HS-27A (cell line): ENCODE measurements at places on chromosomes 1 and 21.

GRCh38 chr1:165162671-165163241 lies 193.8 kb downstream of the LMX1A start:
- DNase-seq, result no peak

DNA sequence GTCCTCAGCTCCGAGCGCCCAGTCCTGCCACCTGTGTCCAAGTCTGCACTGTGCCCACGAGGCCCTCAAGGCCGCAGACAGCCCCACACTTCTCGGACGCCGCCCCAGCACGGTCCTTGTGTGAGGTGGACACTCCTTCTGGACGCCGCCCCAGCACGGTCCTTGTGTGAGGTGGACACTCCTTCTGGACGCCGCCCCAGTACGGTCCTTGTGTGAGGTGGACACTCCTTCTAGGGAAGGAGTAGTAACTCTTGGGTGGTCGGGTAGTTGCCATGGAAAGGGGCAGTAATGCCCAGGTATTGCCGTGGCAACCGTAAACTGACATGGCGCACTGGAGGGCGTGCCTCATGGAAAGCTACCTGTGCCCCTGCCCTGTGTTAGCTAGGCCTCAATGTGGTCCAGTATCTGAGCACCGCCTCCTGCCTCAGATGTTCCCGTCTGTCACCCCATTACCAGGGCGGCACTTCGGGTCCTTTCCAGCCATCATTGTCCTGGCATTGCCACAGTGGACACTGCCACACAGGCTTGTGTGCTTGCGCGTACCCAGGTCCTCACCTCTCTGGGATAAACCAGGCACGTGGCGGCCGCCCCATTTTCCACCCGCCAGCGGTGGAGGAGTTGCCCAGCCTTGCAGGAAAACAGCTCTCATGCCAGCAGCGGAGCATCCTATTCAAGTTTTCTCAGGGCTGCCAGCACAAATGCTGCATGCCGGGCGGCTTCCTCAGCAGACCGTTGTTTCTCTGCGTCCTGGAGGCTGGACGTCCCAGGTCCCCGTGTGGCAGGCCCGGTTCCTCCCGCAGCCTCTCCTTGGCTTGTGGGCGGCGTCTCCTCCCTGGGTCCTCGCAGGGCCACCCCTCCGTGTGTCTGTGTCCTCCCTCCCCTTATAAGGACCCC lies 40.8 kb upstream of the POFUT2 start:
- DNase-seq, result no peak

GRCh38 chr1:230008721-230009120 lies 58.3 kb upstream of the GALNT2 start:
- DNase-seq, result no peak

GRCh38 chr21:44712203-44713028 lies 1.0 kb upstream of the TSPEAR start:
- DNase-seq, result no peak

DNA sequence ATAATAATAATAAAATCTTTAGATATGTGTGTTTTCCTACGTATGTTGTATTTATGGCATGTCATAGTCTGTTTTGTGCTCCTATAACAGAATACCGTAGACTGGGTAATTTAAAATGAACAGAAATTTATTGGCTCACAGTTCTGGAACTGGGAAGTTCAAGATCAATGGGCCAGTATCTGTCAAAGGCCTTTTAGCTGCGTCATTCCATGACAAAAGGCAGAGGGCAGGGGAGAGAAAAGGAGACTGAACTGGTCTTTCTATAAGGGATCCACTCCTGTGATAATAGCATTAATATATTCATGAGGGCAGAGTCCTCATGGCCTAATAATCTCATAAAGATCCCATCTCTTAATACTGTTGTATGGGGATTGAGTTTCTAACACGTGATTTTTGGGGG lies 7.1 kb upstream of the SFT2D2 start:
- no peak for DNase-seq

DNA sequence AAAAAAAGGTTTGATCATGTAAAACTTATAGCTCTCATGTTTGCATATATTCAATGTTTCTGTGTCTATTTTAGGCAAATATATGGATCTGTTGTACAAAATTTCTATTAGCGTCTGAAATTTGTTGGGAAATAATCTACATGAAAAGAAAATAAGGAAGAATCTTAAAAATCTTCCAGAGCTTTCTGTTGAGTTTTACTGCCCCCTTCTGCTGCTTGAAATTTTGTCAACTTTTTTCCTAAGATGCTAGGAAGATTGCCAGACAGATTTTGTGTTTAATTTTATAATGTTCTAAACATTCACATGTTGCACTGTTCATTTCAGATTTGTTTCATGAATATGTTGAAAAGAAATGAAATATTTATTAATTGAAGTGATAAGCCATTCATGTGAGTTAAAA lies 2.5 kb upstream of the PTGS2 start:
- DNase-seq, result no peak

GRCh38 chr1:67843331-67843730 lies 10.1 kb upstream of the GNG12 start:
- peak; percentile 49 for DNase-seq

- no peak for DNase-seq
These were observed 163.0 kb downstream of the ADGRL4 start for GRCh38 chr1:78843546-78843945.

- no peak for DNase-seq
These were observed 202.0 kb downstream of the AJAP1 start for GRCh38 chr1:4856396-4856795.

DNA sequence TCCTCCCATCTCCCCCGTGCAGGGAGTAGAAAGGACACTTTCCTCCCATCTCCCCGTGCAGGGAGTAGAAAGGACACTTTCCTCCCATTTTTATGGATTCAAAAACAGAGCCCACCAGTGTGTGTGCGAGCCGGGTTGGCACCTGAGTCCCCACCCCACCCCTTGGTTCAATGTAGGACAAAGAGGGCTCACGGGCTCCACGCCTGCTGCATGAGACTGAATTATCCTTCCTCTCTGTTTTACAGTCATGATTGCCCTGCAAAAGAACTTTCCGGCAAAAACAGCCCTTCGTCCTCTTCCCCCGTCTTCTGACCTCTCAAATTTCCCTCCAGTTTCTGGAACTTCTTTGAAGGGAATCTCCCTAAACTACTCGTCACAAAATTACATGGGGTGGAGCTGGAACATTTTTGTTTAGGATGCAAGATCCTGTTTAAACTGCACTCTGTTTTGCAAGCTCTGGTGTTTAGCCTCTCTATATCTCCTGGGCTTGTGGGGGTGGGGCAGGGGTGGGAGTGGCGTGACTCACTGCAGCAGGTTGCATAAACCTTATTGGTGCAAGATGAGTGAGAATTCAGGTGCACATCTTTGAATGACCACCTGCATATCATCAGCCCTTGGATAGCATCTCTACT lies 99.8 kb downstream of the PSMG1 start:
- DNase-seq, result no peak

DNA sequence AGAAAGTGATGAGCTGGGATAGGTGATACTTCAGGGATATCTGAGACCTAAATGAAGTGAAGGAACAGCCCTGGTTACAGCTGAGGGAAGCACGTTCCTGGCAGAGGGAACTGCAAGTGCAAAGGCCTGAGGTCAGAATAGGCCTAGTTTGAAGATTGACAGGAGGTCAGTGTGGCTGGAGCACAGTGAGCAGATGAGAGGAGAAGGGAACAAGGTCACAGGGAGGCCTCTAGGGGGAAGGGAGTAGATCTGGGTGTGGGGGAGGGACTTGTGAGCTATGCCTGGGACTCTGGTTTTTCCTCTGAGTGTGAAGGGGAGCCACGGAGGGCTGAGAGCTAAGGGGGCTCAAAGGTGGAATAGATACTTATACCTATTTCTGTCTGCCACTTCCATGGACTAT lies 736.4 kb downstream of the MATN1 start:
- no peak for DNase-seq

DNA sequence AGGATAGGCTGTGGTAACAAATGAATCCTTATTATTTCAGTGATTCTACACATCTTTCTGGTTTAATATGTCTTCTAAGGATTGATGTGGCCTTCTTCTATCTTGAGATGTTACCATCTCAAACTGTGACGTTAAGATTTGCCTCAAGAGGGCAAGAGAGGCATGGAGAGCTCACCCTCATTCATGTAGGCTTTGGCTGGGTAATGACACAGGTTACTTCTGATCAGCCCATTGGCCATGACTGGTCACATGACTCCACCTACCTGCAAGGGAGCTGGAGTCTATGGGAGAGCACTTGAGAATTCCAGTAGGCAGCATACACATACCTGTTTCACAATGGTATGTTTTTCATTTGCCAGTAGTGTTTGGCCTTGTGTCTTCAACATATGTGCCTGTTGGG lies 30.0 kb downstream of the CACHD1 start:
- DNase-seq, result no peak

DNA sequence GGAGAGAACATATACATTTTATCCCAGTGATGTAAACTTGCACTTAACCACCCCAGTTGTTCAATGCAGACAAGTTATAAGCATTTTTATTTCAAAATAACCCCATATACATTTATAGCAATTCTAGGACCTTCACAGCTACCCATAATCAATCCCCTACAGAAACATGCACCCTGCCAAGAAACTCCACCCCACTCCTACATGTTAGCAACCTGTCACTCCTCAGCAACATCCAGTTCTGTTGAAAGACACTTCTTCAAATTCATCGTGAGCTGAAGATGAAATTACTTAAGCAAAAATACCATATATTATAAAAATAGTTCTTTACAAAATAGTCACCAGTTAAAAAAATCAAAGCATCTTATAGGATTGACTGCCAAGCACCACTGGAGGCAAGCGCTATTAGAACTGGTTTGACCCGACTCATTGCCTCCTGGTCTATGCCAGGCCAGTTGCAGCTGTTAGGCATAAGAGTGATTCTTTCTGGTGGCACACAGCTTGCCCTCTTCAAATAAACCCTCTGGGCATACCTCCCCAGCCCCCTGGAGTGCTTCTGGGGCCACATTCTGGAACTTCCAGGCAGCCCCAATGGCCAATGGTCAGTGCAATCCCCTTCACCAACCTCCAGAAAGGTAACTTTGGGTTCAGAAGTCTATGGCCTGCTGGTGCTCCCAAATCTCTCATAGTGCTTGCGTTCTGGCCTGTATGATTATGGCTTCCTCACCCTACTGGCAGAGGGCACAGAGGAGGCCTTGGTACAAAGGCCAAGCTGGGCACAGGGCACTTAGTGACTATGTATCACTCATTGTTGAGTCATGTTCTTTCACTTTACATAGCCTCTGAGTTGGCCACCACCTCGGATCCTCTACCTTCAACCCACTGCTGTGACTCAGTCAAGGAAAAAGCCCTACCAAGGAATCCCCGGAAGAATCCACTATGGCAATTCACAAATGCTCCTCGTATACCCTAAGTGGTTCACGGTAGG lies 72.2 kb upstream of the RALGPS2 start:
- no peak for DNase-seq

DNA sequence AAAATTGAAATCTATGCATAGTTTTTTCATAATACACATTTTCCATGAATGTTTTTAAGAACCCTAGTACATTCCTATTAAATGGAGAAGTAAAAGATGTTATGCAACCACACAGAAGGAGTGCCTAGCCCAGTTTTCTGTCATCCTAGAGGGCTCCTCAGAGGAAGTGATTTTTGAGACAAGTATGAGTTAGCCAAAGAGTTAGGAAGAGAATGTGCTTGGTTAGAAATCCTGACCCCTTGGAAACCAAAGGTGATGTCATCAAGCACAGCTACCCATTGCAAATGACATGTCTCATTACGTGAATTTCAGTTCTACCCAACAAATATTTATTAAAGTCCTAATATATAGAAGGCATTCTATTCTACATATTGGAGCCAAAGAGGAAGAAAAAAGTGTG lies 88.9 kb upstream of the TNFSF4 start:
- DNase-seq, result no peak

GRCh38 chr1:235942979-235943575 lies 76.4 kb upstream of the LYST start:
- DNase-seq, result no peak

- DNase-seq, result no peak
These were observed 5.6 kb downstream of the OLIG2 start for GRCh38 chr21:33031152-33031911.

- DNase-seq, result no peak
These were observed 64.6 kb upstream of the C1orf21 start for GRCh38 chr1:184322253-184322652.

- DNase-seq, result no peak
These were observed 11.3 kb upstream of the MAP10 start for GRCh38 chr1:232793944-232794343.

DNA sequence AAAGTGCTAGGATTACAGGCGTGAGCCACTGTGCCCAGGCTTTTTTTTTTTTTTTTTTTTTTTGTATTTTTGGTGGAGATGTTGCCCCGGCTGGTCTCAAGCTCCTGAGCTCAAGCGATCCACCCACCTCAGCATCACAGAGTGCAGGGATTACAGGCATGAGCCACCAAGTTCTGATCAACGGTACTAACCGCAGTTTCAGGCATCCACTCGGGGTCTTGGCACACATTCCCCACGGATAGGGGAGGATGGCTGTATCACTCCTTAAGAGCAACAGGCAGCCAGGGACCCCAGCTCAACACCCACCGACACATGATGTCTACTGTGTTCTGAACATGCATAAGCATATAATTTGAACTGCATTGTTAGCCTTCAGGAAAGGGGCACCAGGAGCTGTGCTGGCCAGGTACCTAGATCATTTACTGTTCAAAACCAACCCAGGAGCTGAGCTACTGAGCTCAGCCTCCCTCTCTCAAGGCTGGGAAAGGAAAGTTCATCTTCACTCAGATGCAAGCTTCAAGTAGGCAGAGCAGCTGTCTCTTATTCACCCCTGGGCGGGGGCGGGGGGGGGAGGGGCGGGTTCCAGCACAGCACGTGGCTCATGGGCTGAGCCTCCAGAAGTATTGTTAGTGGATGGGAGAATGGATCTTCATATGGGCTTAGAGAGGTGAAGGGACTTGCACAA lies 24.7 kb downstream of the CAPZB start:
- DNase-seq, result no peak

DNA sequence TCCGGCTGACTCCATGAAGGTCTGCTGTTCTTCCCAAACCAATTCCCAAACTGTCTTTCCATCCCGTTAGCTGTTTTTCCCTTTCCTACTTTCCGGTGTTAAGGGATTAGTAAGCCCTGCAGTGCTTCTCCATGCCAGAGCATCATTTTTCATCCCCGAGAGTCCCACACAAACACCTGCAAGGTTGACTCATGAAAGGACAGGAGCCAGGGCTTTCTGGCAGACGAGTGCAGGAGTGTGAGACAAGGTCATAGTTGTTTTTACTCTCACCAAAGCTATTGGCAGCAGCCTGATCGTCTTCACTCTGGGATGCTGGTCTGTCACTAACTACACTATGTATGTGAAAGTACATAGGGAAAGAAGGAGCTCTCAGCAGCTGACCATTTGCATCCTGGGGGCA lies 10.2 kb upstream of the BECN2 start:
- no peak for DNase-seq
